Activated CD4-positive, alpha-beta T cell treated with anti-CD3 and anti-CD28 coated beads, Interleukin-10, Interleukin-2, amounts not matched to agents 100 ng/mL and 50 ng/mL, durations not matched to agents 16 hours and 8 hours (primary cell): ENCODE measurements at places on chromosomes 7 and 10.

DNA sequence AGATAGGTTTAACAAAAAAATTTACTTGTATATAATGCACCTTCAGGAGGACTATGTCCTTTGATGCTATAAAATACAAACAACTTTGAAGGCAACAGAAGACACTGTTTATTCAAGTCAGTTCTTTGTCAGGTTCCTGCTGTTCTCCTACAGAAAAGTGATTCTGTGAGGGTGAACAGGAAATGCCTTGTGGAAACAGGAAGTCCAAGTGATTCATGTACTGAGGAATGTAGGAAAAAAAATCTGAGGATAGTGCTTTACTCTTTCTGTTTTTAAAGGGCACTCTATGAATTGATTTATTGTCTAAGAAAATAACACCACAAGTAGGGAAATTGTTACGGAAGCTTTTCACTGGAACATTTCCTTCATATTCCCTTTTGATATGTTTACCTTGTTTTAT lies 171.9 kb downstream of the HDAC9 start:
- DNase-seq = no peak

DNA sequence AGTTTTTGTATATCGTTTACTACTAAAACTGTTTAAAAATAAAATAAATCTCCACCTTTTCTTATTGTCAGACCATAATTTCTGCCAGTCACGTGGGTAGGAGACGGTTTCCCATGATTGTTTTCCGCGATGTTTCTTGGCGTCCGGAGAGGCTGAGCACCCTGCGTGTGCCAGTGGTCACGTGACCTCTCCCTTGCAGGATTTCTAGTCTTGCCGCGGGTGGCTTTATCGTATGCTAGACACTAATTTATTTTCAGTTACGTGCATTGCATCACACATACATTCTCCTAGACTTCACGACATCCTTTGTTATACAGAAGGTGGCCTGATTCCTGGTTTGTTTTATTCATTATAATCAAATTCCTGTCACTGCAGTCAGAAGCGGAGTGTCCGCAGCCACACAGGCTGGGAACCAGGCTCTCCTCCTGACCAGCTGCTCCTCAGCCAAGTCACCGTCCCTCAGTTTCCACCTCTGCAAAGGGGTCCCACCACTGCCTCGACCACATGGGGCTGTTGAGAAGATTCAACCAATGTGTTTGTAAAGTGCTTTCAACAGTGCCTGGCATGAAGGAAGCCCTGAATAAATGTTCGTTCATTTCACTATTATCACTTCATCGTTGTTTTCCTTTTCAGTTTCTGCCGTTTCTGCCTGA lies 203.2 kb upstream of the PPP2R2D start:
- DNase-seq = no peak

- DNase-seq = no peak
Observed at GRCh38 chr10:101292194-101293006, 61.6 kb upstream of the BTRC start.

- no peak for DNase-seq
Observed at GRCh38 chr10:89580243-89580642, 44.8 kb upstream of the SLC16A12 start.

GRCh38 chr10:59077855-59078254 lies 98.6 kb upstream of the PHYHIPL start:
- DNase-seq = no peak

DNA sequence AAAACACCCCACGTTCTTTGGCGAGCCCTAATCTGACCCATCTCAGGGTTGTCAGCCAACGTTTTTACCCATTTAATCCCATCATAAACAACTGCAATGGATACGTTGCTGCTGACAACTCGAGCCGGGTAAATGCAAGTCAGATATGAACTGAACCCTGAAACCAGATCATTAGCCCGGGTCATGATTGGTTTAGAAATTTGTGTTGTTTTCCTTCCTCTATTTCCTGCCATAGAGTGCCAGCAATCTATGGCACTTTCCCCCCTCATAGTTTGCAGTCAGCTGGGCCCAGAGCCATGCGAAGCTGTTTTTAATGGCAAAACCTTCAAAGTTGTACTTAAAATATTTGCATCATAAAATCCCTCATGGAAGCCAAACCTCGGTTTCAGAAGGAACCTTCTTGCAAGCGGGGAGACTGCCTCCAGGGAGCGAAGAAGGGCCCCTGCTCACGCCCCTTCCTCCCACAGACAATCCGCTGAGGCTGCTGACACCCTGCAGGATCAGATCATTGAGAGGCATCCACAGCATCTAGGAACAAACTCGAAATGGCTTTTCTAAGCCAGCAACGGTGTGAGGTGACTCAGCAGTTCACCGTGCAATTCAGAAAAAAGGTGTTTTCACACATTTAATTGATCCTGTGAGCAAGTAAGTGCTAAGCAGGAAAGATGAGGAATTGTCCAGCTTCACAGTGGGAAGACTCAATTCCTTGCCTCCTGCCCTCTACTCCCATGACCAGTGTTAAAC lies 710.1 kb downstream of the PARD3 start:
- no peak for DNase-seq

- DNase-seq = no peak
Observed at GRCh38 chr10:124693801-124694416, 50.3 kb downstream of the FAM53B start.

- peak; percentile 38 for DNase-seq
Observed at GRCh38 chr10:97673736-97674525, 13.1 kb downstream of the AVPI1 start.

GRCh38 chr10:60649485-60650377 lies 128.5 kb upstream of the CDK1 start:
- DNase-seq = no peak

DNA sequence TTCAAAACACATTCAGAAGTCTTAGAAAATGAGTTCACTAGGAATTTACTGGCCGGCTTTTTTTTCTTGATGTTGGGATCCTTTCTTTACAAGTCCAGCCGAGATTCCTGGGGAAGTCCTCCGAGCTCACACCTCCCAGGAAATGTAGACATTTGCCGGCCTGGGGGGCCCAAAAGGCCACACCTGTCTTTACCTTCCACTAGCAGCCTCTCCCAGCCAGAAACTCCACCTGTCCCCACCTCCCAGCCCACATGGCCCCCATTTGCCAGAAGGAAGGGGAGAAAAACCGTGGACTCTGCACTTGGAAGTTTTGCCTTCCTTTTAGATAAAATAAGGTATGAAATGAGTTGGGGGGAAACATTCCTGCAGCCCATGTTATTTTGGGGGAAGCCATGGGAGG lies 27.6 kb upstream of the EMX2 start:
- DNase-seq = no peak

GRCh38 chr7:133682364-133683181 lies 429.7 kb downstream of the EXOC4 start:
- no peak for DNase-seq

DNA sequence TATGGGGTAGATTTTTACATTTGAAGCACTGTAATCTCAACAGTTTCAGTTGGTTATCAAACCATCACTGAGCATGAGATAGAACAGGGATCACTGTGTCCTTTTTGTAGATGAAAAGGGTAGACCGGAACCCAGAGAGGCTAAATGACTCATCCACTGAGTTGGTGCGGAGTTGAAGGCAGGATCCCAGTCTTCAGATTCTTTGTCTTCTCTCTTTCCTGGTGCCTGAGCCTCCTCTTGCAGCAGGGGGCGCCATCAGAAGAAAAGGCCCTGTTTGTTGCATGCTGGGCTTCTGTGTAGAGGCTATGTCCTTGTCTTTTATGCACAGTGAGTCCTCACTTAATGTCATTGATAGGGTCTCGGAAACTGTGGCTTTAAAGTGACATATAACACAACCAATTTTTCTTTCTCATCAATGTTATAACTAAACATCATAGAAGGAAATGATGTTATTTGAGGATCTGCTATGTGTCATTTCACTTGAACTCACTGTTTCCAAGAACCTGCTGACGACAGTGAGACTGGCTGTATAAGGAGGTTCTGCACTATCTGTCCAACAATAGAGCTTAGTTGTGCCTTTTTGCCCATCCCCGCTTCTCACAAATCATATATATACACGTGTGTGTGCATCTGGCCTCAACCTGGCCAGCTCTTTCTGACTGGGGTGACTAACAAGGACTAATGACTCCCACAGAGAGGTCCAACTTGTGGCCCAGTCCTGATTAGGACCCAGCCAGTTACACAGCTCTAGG lies 14.3 kb downstream of the ZNF282 start:
- DNase-seq = peak; percentile 91

DNA sequence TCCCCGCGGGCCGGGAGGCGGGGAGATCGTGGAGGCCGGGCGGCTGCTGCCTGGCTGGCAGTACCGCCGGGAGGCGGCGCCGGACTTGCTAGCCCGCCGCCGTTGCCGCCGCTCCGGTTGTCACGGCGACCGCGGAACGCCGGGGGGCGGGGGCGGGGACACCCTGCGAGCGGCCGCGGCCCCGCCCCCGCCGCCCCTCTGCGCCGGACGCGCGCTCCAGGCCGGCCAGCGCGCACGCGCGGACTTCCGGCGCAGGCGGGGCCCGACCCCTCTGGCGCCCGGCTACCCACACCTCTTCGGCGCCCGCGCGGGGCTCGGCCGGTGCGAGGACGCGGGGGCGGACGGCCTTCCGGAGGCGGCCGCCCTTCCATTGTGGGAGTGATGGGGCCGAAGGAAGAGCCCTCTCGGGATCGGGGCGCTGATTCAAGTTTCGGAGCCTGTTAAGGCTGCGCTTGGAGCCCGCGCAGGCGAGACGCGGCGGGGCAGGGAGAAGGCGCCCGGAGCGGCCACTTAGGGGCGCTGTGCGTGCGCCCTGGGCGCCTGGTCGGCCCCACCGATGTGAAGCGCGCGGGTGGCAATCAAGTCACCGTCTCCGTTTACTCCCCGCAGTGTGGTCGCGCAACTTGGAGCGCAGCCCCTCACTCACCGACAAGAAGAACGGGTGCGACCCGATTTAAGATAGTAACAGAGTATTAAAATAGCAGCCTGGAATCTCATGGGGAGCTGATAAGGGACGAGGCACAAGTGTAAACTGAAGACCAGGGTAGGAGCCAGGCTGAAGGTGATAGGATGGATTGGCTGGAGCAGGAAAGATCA lies 449 bp upstream of the DPY19L1 start:
- peak; percentile 94 for DNase-seq

DNA sequence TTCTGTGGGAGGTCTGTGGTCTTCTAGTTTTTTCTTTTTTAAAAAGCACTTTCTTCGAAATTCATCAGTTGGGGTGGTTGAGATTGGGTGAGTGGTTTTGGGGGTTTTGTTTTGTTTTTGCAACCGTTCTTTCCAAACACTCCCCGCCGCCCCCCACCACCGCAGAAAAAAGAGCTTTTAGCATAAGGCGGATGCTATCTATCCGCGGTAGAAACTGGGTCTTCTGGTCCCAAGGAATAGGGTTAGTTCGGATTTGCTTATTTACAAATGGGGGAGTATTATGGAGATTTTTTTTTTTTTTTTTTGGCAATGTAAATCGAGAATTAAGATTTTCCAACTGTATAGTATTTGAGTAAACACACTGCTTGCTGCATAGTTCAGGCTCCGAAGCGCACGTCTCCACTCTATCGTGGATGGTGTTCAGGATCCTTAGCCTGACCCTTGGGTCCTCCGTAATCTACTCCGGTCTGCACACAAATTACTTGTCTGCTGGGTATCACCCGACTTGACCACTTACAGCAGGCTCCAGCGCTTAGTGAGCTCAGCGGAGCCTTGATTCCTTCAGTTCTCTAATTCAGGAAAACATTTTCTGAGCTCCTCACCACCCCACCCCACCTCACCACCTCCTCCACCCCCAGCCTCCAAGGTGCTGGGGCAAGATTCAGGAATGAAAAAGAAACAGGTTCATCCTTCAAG lies 757 bp upstream of the NRCAM start:
- DNase-seq = no peak
